ENCODE measurements at places on chromosomes 1 and 21.

GRCh38 chr1:227816750-227817446 lies 1.4 kb downstream of the PRSS38 start:
- DNase-seq: no peak

DNA sequence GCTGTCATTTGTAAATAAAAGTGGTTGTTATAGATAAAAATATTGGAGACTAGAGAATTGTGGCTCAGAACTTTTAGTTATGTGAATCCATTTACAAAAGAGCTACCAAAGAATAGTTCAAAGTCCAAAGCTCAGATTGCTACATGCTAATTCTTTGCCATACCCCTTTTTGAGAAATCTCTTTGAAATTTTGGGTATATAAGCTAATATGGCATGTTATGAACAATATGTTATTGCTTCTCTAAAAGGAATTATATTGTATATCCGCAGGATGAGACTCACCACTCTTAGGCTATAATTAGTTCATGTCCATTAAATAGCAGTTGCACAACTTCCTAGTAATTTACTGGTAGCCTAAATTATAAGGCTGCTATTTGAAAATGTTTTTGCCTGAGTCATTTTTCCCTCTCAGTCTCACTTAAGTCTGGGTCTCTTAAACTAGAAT lies 178.0 kb downstream of the ZNF281 start:
- no peak for DNase-seq

GRCh38 chr1:97905141-97905940 lies 15.5 kb downstream of the DPYD start:
- no peak for DNase-seq

- DNase-seq: no peak
These were observed 153.5 kb downstream of the TGFBR3 start for GRCh38 chr1:91732291-91733107.

DNA sequence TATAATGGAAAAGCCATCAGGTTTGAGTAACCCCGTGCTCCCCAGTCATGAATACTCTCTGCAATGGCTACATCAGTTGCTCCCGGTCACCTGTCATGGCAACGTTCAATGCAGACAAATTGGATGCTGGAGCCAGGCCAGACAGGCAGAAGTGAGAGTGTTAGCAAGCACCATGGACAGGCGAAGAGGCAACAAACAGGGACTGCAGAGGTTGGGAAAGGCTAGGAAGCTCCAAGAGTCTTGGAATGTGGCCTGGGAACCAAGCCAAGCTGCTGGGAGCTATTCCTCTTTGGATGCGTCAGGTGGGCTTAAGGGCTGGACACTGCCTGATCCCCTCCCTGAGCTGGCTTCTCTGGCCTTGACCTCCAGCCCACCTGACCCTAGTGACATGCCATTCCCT lies 102.9 kb downstream of the ACTL8 start:
- DNase-seq: no peak

DNA sequence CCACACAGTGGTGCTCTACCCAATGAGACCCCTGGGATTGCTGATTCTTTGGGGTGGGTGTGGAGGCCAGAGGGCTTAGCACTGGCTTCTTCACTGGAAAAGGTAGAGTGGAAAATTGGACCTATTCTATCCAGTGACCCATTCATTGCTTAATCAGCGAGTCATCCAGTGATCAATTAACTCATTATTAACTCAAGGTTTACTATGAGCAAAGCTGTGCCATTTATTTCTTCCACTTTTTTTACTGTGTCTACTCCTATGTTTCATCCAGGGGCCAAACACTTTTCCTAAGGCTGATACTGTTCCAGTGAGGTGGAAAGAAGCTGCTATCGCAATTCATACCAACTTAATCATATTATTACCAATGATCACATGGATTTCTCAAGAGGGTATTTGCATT lies 363.9 kb downstream of the RPS6KC1 start:
- DNase-seq: no peak

DNA sequence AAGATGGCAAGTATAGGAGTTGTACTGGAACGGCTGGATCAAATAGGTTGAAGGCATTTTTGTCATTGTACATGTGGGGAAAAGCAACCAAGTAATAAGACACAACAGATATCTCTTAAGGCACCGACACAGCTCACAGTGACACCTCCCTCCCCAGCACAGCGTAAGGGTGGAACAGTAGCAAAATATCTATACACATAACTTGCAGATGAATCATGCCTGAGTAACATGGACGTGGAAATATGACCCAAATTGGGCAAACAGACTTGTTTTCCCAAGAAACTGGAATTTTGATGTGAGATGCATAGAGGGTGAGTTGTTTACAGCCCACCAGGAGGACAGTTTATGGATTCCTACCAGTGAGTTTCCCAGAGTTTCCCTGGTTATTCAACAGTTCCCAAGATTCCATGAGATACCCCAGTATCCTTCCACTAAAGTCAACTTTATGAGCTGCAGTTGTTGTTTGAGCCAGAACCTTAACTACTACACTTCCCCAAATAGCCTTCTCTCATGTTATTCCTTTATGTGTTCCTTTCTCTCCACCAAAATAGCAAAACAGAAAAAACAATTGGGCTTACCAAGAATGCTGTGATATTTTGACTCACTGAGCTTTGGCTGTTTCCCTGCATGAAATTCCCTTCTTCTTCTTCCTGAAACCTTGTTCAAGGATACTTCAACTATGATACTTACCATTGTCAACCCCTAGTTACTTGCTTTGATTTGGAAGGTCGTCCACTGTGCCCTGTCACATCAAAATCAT lies 7.1 kb upstream of the DR1 start:
- DNase-seq: no peak

GRCh38 chr1:33725556-33726160 lies 138.2 kb upstream of the HMGB4 start:
- no peak for DNase-seq

DNA sequence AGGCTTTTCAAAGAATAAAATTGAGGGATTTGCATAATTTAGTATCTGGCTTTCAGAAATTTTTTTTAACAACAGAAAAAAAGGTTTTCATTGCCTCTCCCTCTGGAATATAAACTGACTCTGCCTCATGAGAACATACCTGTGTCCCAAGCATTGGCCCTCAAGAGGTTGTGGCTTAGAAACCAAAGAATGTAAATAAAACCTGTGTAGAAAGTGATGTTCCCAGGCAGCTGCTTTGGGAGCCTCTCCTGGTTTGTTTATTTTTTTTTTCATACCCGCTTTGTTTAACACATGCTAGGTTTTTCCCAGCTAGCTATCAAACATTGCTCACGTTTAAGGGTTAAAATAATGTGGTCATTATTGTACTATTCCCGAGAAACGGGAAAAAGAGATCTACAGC lies 40.5 kb upstream of the IFNAR2 start:
- no peak for DNase-seq

DNA sequence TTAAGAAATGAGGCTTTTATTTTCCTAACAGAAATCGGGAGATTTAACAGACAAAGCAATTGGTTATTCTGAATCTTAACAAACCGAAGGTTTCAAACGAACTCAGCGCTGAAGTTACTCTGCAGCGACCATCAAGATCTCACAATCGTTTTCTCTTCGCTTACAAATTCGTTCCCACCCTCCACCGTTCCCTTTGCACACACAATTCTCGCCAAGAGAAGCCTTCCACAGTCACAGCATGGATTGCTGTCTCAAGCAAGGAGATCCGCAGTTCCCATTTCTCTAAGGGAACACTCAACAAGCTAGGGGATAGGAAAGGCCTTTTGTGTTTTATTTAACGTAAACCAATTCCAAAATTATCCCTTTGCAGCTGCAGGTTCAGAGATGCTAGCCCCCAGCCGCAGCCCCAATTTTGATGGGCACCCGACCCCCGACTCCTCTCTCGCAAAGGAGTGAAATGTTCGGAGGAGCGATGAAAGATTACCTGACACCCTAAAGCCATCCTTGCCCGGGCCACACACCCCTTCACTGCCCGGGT lies 755 bp downstream of the FBXO42 start:
- DNase-seq: no peak

GRCh38 chr1:233327651-233328141 lies at the start of gene MAP3K21:
MAP3K21 (plus strand) TSS chr1:233327724; CDS start chr1:233328029, 305 bp downstream.
- DNase-seq: no peak

DNA sequence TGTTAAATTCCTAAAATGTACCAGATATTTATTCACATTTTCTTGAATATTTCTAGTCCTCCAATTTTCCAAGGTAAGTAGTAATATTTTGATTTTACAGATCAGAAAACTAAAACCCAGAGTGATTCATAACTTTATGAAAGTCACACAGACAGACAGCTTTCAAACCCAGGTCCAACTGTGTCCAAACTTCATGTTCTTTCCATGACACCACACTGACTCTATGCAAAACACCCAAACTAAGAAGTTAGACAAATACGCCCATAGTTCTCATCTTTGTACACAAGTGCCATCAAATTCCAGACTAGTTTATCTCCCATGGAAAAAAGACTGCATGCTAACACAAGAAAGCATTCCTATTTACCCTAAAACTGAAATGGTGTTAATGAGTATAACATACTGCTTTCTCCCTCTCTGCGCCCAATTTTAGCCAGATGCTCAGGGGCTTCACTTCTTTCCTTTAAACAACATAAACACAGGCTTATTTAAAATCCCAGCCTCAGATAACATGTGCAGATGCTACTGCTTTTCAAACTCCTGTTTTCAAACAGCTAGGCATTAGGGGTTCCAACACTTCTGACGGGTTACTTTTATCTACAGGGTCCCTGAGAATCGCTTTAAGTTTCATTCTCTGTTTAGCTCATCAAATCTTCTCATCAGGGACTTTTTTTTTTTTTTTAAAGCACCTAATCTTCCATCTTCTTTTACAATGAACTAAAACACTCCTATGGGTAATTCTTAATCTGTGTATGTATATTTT lies 44.6 kb downstream of the WASF2 start:
- DNase-seq: no peak

DNA sequence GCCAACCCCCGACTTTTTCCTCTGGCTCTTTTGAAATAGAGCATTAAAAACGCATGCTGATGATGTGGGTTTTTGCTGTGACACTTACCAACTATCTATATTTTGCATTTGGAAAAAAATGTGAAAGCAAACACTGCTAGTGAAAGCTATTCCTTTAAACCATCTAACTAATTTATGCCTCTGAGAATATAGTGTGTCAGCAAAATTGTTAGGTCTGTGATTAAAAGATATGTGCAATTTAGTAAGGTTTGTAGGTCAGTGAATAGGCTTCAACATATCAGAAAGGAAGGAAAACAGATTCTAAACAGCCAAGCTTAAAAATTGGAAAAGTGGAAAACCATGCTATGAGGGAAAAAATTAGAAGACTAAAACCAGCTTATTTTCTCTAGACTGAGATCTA lies 1929.3 kb downstream of the NCAM2 start:
- no peak for DNase-seq

DNA sequence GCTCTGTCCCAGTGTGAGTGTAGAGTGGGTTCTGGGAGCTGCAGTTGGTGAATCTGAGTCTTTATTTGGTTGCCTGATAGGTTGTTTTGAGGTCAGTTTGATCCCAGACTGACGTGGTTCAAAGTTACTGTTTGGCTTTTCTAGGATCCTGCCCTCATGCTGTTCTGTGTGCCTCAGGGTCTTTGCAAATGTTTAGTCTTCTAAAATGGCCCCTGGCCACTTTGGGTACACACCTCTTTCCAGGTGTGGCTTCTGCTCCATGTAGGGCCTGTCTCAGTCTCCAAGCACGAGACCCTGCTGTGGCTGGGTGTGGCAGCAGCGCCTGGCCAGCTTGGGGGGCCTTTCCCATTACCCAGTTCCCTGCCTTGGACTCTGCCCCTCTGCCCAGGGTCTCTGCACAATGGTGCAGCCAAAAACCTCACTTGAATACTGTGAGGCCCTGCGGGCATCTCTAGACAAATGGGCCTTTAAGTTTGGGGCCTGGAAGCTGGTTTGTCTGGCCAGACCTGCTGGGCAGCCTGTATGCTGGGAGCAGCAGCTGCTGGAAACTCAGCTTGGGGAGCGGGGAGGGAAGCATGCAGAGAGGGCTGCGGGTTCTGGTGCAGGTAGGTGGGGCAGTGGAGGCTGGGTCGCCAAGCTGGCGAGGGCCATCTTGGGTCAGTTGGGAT lies 5.6 kb downstream of the PTPRF start:
- DNase-seq: no peak

GRCh38 chr1:12029720-12030339 lies 10.5 kb downstream of the MIIP start:
- no peak for DNase-seq

GRCh38 chr1:167668108-167668507 lies 38.1 kb downstream of the RCSD1 start:
- DNase-seq: no peak

- no peak for DNase-seq
These were observed 23.6 kb upstream of the SPSB1 start for GRCh38 chr1:9269078-9269501.

DNA sequence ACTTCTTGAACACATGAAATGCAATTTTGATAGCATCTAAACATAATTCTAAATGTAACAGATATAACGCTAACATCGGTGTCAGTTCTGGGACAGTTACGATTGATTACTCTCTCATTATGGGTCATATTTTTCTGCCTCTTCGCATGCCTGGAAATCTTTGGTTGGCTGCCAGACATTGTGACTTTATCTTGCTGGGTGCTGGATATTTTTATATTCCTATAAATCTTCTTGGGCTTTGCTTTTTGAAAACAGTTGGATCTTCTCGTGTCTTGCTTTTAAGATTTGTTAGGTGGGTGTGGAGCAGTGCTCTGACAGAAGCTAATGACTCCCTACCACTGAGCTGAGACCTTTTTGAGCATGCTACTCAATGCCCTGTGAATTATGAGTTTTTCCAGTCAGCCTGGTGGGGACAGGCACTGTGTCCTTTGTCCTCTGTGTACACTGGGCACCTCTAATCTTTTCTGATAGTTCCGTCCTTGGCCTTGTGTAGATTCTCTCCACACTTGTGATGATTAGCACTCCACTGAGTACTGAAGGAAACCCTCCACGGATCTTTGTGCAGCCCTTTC lies 28.0 kb upstream of the EDARADD start:
- no peak for DNase-seq

DNA sequence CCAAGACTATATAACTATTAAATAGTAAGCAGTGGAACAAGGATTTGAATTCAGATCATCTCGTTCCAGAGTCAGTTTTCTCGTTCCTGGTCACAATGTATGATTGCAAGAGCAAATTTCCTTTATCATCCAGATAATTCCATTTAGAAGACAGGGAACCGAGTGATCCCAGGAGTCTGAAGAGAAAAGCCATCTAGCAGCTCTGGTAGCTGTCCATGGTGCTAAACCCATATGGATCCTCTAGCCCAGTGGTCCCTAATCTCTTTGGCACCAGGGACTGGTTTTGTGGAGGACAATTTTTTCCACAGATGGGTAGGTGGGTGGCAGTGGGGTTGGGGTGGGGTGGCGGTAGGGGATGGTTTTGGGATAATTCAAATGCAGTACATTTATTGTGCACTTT lies 229.4 kb downstream of the PTPRU start:
- no peak for DNase-seq

GRCh38 chr1:24870551-24871195 lies 59.4 kb downstream of the RUNX3 start:
- DNase-seq: no peak
